Pons (tissue), 1 donor: ENCODE measurements at places on chromosomes 16 and 17.

DNA sequence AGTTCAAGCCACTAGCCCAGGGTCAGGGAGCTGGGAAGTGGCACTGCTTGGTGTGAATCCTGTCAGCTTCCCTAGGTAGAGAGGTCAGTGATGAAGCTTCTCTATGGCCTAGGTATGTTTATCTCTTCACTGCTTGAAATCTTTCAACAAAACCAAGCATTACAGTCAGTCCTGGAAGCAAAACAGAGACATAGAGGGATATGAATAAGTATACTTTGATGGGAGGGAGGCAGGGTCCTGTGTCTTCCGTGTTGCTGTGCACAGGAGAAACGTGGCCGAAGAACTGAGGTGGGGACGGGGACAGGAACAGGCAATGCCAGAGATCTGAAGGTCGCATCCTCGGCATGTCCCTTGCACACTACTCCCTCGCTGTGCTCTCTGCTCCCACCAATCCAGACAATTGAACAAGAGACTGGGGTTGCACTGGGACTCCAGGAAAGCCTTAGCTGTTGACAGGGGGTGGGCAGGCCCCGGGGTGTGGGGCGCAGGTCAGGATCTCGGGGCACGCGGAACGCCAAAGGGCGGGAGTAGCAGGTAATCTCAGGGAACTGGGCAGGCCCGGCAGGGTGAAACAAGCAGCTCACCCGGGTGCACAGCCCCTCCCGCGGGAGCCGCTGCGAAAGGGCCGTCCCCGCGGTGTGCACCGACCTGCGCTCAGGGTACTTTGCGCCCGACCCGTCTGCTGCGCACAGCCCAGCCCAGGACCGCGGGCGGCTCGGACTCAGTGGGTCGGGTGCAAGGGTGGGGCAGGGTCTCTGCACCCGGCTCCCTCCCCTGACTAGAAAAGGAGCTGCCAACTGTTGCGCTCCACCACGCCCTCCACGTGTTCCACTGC, at the start of gene MT1H:
Gene MT1H (plus strand): TSS at position 810 of the 835 bp plus-strand sequence. CDS start 71 bp downstream, outside the sequence.
- no peak for DNase-seq

DNA sequence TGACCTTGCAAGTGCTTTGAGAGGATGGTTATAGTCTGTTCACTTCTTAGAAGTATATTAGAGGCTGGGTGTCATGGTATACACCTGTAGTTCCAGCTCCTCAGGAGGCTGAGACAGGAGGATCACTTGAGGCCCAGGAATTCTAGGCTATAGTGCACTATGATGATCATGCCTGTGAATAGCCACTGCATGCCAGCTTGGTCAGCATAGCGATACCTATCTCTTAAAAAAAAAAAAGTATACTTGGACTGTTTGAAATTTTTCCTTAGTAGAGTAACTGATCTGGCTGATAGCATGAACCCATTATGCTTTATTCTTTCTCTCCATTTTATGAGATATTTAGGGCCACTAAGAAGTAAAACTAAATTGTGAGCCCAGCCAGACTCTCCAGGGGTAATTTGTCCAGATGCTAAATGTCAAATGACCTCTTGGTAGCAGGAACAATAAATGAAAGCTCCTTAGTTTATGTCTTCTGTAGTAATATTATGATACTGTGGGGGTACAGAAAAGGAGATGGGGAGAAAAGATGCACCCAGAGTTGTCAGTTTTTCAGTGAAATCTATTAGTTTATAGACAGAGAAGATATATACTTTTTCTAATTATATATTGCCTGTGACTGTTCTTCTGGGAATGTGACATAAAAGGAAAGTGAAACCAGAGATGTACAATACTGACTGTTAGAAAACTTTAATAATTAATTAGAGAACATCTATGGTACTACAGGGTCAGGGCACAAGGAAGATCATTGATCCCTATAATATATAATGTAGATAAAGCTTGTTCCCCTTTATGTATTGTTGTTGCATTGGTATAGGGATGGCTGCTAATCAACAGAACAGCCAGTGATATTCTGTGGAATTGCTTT, 335.3 kb upstream of the TBX2 start:
- DNase-seq: no peak

- DNase-seq: peak; percentile 20
These were observed 3.6 kb downstream of the C17orf58 start for GRCh38 chr17:67992548-67993152.

- no peak for DNase-seq
These were observed 24.3 kb downstream of the USP43 start for GRCh38 chr17:9669551-9670008.

DNA sequence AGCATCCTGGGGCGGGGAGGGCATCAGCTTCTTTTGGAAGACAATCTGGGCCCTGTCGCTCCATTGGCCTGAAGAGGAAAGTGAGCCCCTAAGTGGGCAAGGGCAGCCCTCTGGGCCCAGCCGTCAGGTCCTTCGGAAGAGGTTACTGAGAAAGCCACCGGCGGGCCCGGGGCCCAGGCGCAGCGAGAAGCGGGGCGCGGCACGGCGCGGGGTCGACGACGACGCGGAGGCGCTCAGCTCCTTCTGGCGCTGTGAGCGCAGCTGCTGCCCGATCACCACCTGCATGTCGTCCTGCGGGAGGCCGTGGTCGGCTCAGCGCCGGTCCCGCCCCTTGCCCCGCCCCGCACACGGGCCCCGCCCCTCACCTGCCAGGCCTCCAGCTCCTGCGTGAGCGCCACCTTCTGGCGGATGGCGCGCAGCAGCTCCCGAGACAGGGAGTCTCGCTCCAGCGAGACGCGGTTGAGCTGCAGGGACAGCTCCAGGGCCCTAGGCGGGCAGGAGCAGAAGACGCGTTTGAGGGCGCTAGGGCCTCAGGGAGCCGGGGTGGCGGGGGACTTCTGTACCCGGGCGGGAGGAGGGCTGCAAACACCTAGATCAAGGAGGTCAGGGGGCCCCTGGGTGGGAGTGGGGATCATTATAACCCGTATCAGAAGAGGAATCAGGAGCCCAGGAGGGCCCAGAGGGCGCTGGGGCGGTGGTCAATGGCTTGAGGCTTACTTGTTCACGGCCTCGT, 4.3 kb downstream of the THOC6 start:
- peak; percentile 43 for DNase-seq

GRCh38 chr17:15348021-15348420, 6.6 kb upstream of the TEKT3 start:
- no peak for DNase-seq

- DNase-seq: peak; percentile 24
These were observed 281.5 kb downstream of the SNX29 start for GRCh38 chr16:12257926-12258561.

DNA sequence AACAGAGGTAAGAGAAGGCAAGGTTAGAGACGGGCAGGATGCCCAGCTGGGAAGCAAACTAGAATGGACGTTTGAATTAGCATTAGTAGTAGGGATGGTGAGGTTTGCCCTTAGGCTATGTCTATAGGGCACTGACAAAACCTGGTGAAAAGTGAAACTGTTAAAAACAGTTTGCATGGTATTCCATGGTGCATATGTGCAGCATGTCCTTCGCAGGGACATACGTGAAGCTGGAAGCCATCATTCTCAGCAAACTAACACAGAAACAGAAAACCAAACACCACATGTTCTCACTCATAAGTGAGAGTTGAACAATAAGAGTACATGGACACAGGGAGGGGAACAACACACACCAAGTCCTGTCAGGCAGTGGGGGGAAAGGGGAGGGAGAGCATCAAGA, 25.8 kb downstream of the NACA2 start:
- no peak for DNase-seq

DNA sequence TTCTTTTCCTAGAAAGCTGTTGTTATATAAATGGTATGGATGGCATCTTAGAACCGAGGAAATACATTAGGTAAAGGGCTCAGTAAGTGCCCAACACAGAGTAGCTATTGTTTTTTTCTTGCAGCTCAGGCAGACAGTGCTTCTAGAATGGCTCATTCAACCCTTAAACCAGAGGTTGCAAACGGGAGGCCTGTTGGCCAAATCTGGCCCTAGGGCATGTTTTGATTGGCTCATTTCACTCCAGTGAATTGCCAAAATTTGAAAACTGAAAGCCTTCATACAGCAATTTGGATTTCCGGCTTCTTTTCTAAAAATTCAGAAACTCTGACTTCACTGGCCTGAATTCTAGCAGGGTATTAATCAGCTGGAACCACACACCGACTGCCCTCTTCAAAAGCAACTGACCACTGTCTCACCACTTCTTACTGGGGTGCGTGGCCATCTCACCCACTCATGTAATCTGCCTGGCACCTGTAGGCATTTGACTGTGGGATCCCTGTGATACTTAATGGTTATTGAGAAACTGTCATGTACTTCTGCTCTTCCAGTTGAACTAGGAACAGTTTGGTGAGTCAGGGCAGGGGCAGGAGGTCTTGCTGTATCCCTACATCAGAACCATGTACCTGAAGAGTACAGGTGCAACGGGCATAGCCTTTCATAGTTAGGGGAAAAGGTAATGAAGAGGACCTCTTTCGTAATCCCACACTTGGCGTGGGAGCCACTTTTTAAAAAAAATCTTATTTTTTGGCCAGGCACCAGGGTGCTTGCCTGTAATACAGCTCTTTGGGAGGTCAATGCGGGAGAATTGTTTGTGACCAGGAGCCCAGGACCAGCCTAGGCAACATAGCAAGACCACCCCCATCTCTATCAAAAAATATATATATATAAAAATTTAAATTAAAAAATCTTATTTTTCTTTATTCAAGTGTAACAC, 53.6 kb upstream of the SCNN1B start:
- peak; percentile 33 for DNase-seq

DNA sequence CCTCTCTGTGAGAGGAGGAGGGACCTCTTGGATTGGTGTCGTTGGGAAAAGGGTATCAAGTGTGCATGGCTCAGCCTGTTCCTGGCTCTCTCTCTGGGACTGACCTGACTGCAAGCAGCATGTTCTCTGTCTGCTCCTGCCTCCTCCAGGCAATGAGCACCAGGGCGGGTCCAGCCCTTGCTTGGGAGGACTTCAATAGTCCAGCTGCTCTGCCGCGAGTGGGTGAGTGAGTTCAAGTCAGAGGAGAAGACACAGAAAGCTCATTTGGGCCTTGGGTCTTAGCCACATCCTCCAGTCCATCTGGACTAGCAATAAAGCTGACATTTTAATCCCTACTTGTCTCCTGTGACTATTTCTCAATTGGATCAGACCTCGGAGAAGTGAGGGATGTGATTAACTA, 25.2 kb upstream of the TNS4 start:
- no peak for DNase-seq

DNA sequence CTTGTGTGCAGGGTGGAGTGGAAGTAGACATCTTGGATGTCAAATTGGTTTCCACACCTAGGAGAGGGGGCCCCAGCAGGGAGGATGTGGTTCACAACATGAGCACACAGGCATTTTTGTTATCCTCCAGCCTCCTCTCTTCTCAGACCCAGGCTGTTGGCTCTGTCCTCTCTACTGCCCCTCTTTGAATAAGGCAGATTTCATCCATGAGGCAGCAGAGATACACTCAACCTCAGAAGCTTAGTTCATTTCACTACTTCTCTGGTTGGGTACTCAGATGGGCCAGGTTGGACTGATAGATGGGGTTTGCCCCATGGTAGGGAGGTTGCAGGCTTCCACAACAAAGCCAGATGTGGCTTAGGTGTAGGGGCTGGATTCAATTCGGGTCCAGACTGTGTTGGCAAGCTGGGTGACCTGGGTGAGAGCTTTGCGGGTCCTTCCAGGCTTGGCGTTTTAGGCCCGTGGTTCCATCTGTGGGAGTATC, 22.2 kb upstream of the NFATC3 start:
- no peak for DNase-seq

DNA sequence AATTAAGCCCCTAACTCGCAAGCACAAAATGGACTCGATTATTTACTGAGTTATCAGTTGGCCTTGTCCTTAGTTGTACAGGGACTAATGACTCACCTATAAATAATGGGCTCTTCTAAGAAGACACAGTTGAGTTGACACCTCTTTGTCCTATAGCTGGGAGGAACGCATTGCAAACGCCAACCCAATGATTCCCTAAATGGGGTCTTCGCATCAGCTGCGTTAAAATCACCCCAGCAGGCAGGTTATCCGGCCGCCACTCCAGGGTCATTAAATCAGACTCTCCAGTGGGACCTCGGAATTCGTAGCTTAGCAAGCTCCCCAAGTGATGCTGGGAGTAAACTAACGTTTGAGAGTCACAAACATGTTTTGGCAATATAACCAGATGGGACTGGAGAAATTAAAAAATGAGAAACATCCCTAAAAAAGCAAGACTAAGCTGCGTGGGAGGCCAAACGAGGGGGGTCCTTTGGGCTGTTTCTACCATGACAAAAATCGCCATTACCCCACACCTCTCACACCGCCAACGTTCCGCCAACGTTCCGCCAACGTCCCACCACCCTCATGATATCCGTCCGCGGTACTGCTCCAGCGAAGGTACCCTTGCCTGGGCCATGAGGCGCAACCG, 932 bp upstream of the NFE2L1 start:
- no peak for DNase-seq

DNA sequence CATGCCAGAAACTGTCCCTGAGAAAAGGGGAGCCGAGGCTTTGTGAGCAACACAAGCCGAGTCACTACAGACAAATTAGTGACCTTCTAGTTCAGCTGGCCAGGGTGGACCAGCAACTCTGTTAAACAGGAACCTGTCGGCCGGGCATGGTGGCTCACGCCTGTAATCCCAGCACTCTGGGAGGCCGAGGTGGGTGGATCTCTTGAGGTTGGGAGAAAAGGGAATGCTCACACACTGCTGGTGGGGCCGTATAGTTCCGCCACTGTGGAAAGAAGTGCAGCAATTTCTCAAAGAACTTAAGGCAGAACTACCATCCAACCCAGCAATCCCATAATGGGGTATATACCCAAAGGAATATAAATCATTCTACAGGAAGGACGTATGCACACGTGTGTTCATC, 67.8 kb downstream of the C16orf95 start:
- DNase-seq: no peak

- no peak for DNase-seq
These were observed 14.7 kb upstream of the ZCCHC14 start for GRCh38 chr16:87507351-87508069.

GRCh38 chr17:31869797-31870568, 10.9 kb upstream of the COPRS start:
- no peak for DNase-seq

- no peak for DNase-seq
These were observed 276.8 kb downstream of the STX8 start for GRCh38 chr17:9298776-9299295.

DNA sequence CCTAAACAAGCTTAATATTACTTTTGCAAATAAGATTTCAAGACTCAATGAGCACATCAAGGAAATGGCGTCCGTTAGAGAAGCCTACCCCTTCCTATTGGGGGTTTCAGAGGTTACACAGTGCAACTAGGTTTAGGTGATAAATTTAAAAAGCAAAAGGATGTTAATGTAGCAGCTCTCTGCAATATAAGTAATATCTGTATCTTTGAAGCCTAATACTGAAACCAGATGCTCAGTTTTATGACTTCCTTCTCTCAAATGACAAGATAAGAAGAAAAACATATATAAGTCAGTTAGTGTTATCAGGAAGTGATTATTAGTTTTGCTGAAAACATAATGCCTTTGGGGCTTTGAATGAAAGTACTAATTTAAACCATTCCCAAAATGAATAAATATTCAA, 54.3 kb upstream of the MED13 start:
- no peak for DNase-seq

- no peak for DNase-seq
These were observed 250.7 kb downstream of the HS3ST3A1 start for GRCh38 chr17:13351046-13351445.

- no peak for DNase-seq
These were observed 45.6 kb upstream of the LCMT1 start for GRCh38 chr16:25065899-25066298.
